Naive thymus-derived CD8-positive, alpha-beta T cell (primary cell): ENCODE measurements at places on chromosomes 6 and 20.

DNA sequence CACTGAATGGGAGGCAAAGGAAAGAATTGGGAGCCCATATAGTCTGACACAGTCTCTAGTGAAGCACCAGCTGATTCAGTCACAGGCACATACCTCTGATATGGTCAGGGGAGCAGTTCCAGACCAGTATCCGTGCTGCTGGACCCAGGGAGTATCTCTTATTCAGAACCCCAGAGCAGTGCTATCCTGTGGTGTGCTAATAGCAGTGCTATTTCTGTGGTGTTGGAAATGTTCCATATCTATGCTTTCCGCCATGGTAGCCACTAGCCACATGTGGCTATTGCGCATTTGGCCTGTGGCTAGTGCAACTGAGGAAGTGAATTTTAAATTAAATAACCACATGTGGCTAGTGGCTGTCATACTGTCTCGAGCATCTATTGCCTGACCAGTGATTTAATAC, 11.0 kb downstream of the SCUBE3 start:
- no peak overlapping the region for H3K4me3 ChIP-seq
- no peaks in the 10 kb centered on the region for H3K4me1 ChIP-seq
- DNase-seq = no peak
- H3K27ac ChIP-seq = no peak overlapping the region

DNA sequence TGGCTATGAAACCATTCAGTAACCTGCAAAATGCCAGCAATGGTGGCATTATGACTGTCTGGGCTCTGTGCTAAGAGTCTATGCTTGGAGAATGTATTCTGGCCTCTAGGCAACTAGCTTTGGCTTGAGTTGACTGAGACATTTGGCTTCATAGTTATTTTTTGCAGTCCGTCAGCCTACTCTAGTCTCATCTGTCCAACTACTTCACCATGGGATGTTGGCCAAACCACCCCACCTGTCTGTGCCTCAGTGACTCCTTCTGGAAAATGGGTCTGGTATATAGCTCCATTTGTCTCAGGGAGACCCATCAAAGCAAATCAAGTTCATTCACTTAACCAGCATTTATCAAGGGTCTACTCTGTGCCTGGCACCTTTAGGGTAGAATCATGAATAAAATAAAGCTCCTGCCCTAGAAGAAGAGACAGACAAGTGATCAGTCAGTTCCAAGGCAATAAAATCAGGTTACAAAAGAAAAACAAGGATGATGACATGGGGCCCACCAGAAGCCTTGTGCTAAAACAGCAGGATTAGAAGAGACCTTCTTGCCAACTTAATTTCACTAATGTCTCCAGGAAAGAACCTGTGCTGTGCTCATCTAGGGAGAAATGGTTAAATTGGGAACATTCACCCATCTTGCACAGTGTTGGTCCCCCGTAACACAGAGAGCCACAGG, 102.4 kb upstream of the ARMC2 start:
- H3K4me3 ChIP-seq = no peak overlapping the region
- no peaks in the 10 kb centered on the region for H3K36me3 ChIP-seq
- no peak for DNase-seq

DNA sequence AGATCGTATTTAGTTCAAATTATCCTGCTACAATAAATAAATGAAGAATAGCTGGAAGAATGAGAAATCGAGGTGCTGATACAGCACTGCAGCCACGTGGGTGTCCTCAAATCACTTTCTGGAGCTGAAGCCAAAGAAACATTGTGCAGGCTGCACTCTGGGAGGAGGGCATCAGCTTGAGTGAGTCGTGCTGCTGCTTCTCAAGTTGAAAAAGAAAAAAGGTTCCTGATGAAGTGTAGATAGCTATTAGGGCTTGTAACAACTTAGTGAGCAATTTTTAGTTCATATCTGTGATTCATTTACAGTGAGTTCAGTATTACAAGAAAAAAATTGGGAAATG, 40.5 kb downstream of the DSE start:
- no peak for DNase-seq
- H3K27me3 ChIP-seq = peaks cover 2% of the 10 kb centered on the region
- H3K27ac ChIP-seq = no peak overlapping the region
- H3K36me3 ChIP-seq = peaks cover 3% of the 10 kb centered on the region

- no peaks in the 10 kb centered on the region for H3K4me1 ChIP-seq
Observed at GRCh38 chr6:105539911-105540310, 137.0 kb upstream of the PREP start.

DNA sequence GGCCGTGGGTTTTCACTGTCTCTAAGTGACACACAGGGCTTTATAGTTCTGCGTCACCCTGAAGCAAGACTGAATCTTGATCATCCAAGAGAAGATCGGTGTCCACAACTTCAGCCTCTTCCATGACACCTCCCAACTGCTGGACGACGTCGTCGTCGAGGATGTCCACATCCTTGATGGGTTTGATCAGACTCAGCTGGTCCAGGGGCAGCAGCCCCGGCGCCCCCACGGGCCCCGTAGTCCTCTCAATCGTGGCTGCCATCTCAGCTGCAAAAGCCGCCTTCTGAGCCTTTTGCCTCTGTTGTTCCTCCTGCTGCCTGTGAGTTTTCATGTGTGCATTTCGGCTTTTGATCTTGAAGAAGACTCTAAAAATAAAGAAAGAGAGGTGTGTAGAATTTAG, 10.6 kb upstream of the MRPS10 start:
- no peak for DNase-seq

DNA sequence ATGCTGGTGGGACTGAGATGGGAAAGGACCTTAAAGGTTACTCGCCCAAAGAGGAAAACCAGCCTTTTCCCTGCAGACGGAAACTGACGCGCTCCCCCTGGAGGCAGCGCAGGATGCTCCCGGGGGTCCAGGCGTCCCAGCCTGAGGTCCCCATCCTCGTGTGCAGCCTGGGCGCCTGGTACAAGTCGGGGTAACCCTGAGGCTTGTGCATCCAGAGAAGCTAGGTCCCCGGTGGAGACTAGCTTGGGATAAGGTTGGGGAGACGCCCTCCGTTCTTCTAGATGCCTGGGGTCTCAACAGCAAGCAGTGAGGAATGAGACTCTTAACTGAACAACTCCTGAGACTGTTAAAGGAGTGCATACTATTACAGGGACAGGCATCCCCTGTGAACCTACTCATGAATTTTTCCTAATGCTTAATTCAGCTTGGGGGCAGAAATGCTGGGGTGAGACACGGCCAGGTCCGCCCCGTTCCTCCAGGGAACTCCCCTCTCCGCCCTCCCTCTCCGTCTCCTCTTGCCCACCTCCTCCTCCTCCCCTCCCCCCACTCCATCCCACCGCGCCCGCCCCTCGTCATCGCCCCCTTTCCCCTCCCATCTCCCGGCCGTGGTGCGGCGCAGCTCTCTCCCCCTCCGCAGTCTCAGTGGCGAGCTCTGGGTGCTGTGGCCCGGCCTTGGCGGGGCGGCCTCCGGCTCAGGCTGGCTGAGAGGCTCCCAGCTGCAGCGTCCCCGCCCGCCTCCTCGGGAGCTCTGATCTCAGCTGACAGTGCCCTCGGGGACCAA, at the start of gene PRSS35:
TSS of gene PRSS35 (plus strand) at position 634 of the 781 bp plus-strand sequence. CDS start 10,908 bp downstream, outside the sequence.
- no peak within 1 kb of the TSS for H3K27ac ChIP-seq
- H3K27me3 ChIP-seq = peaks cover 38% of the 10 kb centered on the region
- H3K4me1 ChIP-seq = peaks cover 3% of the 10 kb centered on the region

- no peaks in the 10 kb centered on the region for H3K36me3 ChIP-seq
- peaks cover 20% of the 10 kb centered on the region for H3K27me3 ChIP-seq
- H3K4me1 ChIP-seq = no peaks in the 10 kb centered on the region
- no peak overlapping the region for H3K27ac ChIP-seq
- H3K4me3 ChIP-seq = no peak overlapping the region
Observed at GRCh38 chr20:56868746-56869145, 239.6 kb downstream of the TFAP2C start.

DNA sequence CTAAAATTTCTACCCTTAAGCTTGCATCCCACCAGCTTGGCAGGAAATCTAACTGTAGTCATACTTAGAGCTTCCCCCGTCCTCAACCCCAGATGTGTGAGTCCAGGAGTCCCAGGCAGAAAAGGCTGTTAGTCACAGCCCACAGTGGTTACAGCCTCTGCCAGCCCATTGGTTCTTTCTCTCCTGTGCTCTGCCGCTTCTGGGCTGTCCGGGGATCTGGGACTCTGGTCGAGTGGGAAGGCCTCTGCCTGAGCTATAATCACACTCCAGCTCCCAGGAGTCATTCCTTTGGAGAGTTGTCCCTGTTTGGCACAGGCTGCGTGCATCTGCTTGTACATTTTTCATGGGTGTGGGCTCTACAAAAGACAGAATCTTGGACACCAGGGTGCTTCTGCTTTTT, 45.6 kb upstream of the FYN start:
- no peak for DNase-seq
- H3K4me3 ChIP-seq = no peak overlapping the region
- H3K27me3 ChIP-seq = no peaks in the 10 kb centered on the region
- H3K27ac ChIP-seq = no peak overlapping the region
- H3K4me1 ChIP-seq = no peaks in the 10 kb centered on the region

GRCh38 chr6:90233994-90234393, 62.6 kb downstream of the BACH2 start:
- no peaks in the 10 kb centered on the region for H3K27me3 ChIP-seq
- peak overlapping the region; percentile 77 for H3K4me3 ChIP-seq
- DNase-seq = peak; percentile 89
- peaks cover 62% of the 10 kb centered on the region for H3K4me1 ChIP-seq

GRCh38 chr6:82570083-82570482, 206.5 kb downstream of the TPBG start:
- H3K4me3 ChIP-seq = no peak overlapping the region
- no peaks in the 10 kb centered on the region for H3K27me3 ChIP-seq
- H3K4me1 ChIP-seq = no peaks in the 10 kb centered on the region
- no peak overlapping the region for H3K27ac ChIP-seq
- no peak for DNase-seq
- no peaks in the 10 kb centered on the region for H3K36me3 ChIP-seq
